ENCODE measurements at places on chromosomes 1 and 21. TPM values are rescaled to one million over a fixed set of nuclear protein-coding genes. Genes with fewer than 3 reads are reported as not detected.

DNA sequence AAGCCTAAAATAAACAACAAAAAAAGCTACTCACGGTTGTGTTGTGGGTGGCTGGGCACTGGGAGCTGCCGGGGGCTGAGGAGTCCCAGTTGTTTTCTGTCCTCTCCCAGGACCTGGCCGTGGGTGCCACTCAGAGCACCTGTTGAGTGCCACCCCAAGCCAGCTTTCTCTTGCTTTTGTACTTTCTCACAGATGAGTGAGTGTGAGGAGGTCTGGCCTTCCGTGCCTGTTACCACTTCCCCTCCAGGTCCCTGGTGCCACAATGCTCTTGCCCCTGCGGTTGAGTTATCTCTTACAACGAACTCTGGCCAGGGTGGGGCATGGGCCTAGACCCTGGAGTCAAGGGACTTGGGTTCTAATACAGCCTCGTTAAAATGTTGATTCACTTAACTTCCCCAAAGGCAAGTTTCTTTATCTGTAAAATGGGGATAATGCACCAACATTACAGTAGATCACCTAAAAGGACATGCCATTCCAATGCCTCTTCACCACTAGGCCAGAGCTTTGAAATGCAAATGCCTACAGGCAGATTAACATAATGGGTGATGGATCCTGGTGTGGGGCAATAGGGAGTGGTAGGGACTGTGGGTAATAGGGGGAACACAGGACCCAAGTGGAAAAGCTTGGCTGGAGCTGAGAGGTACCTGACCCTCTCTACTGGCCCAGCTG is at the start of gene CNR2:
Gene CNR2 (minus strand): TSS at position 151 of the 669 bp plus-strand sequence. CDS start 37,745 bp downstream, outside the sequence.
- DNase-seq: no peak
- no peak within 1 kb of the TSS for H3K4me3 ChIP-seq
- H3K27ac ChIP-seq: no peak within 1 kb of the TSS
- no peaks in the 10 kb centered on the region for H3K27me3 ChIP-seq
- no peaks in the 10 kb centered on the region for H3K36me3 ChIP-seq
- H3K4me1 ChIP-seq: no peaks in the 10 kb centered on the region

DNA sequence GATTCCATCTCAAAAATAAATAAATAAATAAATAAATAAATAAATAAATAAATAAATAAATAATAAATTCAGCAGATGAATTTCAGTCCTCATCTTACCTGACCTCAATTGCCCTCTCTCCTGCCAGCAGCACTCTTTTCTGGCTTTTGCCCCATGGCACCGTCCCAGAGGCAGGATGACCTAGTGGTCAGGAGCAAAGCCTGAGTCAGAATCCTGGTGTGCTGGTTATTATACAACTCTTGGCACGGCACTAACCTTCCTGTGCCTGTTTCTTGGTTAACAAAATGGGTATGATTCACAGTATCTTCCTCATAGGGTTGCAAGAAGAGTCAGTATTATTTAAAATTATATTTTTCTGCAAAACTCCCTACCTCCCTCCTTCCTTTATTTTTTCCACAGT is 43.0 kb downstream of the NKAIN1 start:
- no peaks in the 10 kb centered on the region for H3K36me3 ChIP-seq
- no peaks in the 10 kb centered on the region for H3K4me1 ChIP-seq
- H3K27ac ChIP-seq: no peak overlapping the region

DNA sequence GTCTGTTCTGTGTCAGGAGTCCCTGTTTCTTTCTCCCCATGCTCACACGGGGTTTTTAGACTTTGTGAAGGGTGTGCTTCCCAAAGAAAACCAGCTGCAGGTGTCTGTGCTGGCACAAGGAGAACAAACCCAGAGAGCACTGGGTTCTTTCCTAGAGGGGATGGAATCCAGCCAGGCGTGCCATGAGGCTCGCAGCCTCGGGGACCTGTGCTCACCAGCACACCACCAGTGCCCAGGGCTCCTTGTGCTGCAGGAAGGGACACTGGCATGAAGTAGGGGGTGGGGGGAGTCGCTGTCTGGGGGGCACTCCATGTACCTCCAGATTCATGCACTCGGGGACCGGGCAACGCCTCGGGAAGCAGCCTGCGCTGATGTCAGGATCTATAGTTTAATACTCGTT is 57.9 kb downstream of the AGPAT3 start:
- no peak overlapping the region for H3K27ac ChIP-seq
- no peak overlapping the region for H3K4me3 ChIP-seq
- H3K4me1 ChIP-seq: no peaks in the 10 kb centered on the region
- no peak for DNase-seq
- H3K27me3 ChIP-seq: no peaks in the 10 kb centered on the region

DNA sequence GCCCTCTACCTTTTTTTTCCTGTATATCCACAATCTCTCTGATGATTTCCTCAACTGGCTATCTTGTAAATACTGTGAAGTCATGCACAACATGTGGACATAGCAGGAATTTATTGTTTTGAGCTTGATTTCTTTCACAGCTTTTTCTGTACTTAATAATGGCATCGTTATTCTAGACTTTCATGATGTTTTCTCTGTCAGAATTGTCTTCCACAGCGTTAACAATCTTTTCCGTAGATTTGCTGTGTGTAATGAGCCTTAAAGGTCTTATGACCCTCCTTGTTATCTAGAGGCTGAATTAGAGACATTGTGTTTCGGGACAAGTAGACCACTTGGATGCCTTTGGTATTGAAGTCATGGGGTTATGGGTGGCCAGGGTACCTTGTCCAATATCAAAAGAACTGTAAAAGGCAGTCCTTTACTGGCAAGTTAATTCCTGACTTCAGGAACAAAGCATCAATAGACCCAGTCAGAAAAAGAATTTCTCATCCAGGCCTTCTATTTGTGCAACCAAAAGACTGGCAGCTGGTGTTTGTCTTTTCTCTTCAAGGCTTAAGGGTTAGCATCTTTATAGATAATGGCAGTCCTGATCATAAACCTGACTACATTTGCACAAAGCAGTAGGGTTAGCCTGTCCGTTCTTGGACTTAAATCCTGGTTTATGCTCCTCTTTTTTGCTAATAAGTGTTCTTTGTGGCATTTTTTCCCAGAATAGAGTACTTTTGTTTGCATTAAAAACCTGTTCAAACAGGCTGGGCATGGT is 30.1 kb upstream of the CHAF1B start:
- no peaks in the 10 kb centered on the region for H3K36me3 ChIP-seq
- H3K4me1 ChIP-seq: no peaks in the 10 kb centered on the region
- H3K27me3 ChIP-seq: no peaks in the 10 kb centered on the region
- DNase-seq: no peak
- no peak overlapping the region for H3K27ac ChIP-seq
- H3K4me3 ChIP-seq: no peak overlapping the region

DNA sequence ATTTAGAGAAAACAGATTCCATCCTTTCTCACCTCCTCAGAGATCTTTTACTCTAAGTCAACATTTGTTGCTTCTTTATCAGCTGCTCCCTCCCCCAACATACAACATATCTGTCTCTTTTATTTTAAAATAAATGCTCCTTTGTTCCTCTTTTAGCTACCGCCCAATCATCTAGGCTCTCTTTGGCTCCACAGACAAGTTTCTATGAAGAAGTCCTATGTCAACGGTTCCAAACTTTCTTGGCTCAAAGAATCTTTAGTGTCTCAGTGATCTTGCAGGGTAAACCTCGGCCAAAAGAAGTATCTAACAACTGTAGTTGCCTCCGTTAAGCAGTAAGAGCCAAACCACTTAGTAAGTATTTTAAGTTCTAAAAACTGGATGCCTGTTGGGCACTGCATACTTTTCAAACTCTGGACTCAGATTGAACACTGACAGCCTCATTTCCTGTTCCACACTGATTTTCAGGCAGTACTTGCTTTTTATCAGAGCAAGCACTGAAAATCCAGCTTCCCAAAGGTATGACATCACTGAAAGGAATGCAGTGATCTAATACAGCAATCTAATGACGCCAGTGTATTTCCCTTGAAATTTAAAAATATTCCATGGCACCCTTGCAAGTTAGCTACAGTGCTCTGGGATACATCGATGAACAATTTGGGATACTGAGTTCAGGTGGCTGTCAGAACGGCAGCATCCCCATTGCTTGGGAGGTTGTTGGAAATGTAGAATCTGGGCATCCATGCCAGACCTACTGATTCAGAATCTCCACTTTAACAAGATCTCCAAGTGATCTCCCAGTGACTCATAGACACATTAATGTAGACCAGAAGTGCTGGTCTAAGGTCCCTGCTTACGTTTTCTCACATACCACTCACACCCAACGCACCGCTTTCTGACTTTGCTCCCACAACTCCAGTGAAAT is 26.8 kb downstream of the EGLN1 start:
- H3K4me3 ChIP-seq: no peak overlapping the region
- H3K4me1 ChIP-seq: peaks cover 13% of the 10 kb centered on the region
- DNase-seq: no peak
- no peaks in the 10 kb centered on the region for H3K27me3 ChIP-seq
- no peaks in the 10 kb centered on the region for H3K36me3 ChIP-seq

- H3K36me3 ChIP-seq: no peaks in the 10 kb centered on the region
- H3K4me3 ChIP-seq: no peak overlapping the region
- no peak overlapping the region for H3K27ac ChIP-seq
- DNase-seq: no peak
Measured at GRCh38 chr1:90919190-90919719, 102.6 kb downstream of the ZNF644 start.

GRCh38 chr1:237258871-237259270 is 216.9 kb downstream of the RYR2 start:
- H3K36me3 ChIP-seq: no peaks in the 10 kb centered on the region
- no peaks in the 10 kb centered on the region for H3K4me1 ChIP-seq
- no peak overlapping the region for H3K27ac ChIP-seq
- no peak overlapping the region for H3K4me3 ChIP-seq

GRCh38 chr1:236143104-236143948 is 987 bp downstream of the GPR137B start:
- DNase-seq: no peak
- H3K27me3 ChIP-seq: no peaks in the 10 kb centered on the region
- no peaks in the 10 kb centered on the region for H3K4me1 ChIP-seq
- peak overlapping the region; percentile 10 for H3K4me3 ChIP-seq

- H3K27me3 ChIP-seq: no peaks in the 10 kb centered on the region
- H3K4me1 ChIP-seq: no peaks in the 10 kb centered on the region
- no peak overlapping the region for H3K27ac ChIP-seq
- H3K4me3 ChIP-seq: no peak overlapping the region
- H3K36me3 ChIP-seq: no peaks in the 10 kb centered on the region
Measured at GRCh38 chr1:178495741-178496409, 889 bp downstream of the CLEC20A start.

DNA sequence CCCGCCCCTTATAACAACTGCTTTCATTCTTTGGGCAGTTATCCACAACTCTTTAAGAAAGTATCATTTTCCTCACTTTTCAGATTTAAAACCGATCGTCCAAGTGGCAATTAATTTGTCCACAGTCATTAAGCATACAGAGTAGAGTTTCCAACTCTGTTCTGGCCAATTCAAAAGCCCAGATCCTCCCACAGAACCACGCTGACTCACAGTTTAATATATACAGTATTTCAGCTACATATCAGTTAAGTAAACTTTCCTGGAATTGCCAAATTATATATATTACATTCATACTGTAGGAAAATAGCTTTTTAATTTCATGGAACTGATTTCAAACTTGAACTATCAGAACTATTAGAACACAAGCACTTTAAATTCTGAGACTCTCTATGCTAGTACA is 163.8 kb upstream of the ESRRG start:
- H3K27me3 ChIP-seq: no peaks in the 10 kb centered on the region
- no peaks in the 10 kb centered on the region for H3K36me3 ChIP-seq
- DNase-seq: no peak
- H3K27ac ChIP-seq: no peak overlapping the region
- H3K4me1 ChIP-seq: no peaks in the 10 kb centered on the region

GRCh38 chr1:187074445-187075048 is 245.8 kb downstream of the PLA2G4A start:
- no peaks in the 10 kb centered on the region for H3K4me1 ChIP-seq
- no peak for DNase-seq

GRCh38 chr1:180916012-180916770 is 3.5 kb downstream of the KIAA1614 start:
- H3K4me3 ChIP-seq: no peak overlapping the region
- H3K36me3 ChIP-seq: no peaks in the 10 kb centered on the region
- DNase-seq: no peak
- H3K27ac ChIP-seq: no peak overlapping the region
- H3K27me3 ChIP-seq: peaks cover 3% of the 10 kb centered on the region

DNA sequence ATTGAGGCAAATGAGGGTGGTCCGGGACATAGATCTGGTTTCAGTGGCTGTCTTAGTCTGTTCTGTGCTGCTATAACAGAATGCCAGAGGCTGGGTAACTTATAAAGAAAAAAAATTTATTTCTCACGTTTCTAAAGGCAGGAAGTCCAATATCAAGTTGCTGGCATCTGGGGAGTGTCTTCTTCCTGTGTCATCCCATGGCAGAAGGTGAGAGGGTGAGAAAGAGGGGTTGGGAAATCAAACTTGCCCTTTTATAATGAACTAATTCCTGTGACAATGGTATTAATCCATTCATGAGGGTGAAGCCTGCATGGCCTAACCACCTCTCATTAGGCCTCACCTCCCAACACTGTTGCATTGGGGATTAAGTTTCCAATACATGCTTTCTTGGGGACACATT is 3.7 kb upstream of the FGGY start:
- no peak overlapping the region for H3K4me3 ChIP-seq
- peak overlapping the region; percentile 30 for H3K27ac ChIP-seq
- H3K4me1 ChIP-seq: peaks cover 33% of the 10 kb centered on the region
- H3K27me3 ChIP-seq: no peaks in the 10 kb centered on the region
- H3K36me3 ChIP-seq: no peaks in the 10 kb centered on the region
- no peak for DNase-seq

DNA sequence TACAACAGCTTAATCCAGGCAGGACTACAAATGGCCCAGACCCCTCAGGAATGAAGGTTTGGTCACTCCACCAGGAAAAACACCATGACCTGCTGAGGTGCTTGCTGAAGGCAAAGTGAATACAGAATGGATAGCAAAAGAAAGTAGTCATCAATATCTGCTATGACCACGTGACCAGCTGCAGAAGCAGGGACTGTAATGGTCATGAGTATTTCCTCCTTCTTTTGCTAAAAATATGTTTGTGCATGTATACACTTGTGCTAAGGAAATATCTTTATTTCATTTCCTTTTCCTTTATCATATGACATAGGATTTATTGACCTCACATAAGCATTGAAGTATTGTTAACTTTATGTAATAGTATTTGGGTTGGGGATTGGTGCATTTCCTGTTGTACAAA is 26.4 kb upstream of the GOLT1A start:
- H3K27ac ChIP-seq: no peak overlapping the region
- no peaks in the 10 kb centered on the region for H3K4me1 ChIP-seq
- DNase-seq: no peak
- H3K27me3 ChIP-seq: no peaks in the 10 kb centered on the region
- no peak overlapping the region for H3K4me3 ChIP-seq

GRCh38 chr1:178093951-178094738 is at the start of gene RASAL2:
RASAL2 (plus strand) TSS chr1:178094104; CDS start chr1:178094493, 389 bp downstream.
- no peaks in the 10 kb centered on the region for H3K27me3 ChIP-seq
- peaks cover 25% of the 10 kb centered on the region for H3K4me1 ChIP-seq
- no peaks in the 10 kb centered on the region for H3K36me3 ChIP-seq

GRCh38 chr1:47993881-47994625 is 3.1 kb downstream of the TRABD2B start:
- H3K36me3 ChIP-seq: no peaks in the 10 kb centered on the region
- no peak overlapping the region for H3K27ac ChIP-seq
- H3K27me3 ChIP-seq: peaks cover 9% of the 10 kb centered on the region
- DNase-seq: peak; percentile 48
- H3K4me1 ChIP-seq: peaks cover 3% of the 10 kb centered on the region
- H3K4me3 ChIP-seq: no peak overlapping the region

- no peak overlapping the region for H3K4me3 ChIP-seq
- H3K27ac ChIP-seq: no peak overlapping the region
- H3K27me3 ChIP-seq: no peaks in the 10 kb centered on the region
- H3K36me3 ChIP-seq: no peaks in the 10 kb centered on the region
- DNase-seq: peak; percentile 89
Measured at GRCh38 chr1:1554926-1555915, 14.8 kb upstream of the TMEM240 start.

The CD101 gene
- polyA plus RNA-seq: 6.1 TPM

The AGBL4 gene
- polyA plus RNA-seq: 1.9 TPM

The DPT gene
- 13.3 TPM for polyA plus RNA-seq

The LCE1C gene
- not detected for polyA plus RNA-seq

All from adrenal gland (tissue), 19 donors.